ENCODE measurements at places on chromosomes 2 and 18. TPM values are rescaled to one million over a fixed set of nuclear protein-coding genes. Genes with fewer than 3 reads are reported as not detected.
A peak's percentile ranks its signal among the peaks of the same experiment; 100 is the strongest.

Gene TP53I3
- 74.1 TPM for total RNA-seq

DNA sequence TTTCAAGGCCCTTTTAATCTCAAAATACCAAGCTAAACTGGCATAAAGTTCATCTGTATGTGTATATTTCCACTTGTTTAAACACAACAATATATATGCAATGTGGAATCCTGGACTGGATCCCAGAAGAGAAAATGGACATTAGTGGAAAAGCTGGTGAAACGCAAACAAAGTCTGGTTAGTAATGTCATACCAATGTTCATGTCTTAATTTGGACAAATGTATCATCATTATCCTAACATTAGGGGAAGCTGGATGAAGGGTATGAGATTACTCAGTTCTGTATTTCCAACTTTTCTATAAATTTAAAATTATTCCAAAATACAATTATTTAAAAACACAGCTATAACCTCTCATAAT lies 3.8 kb downstream of the SP3 start:
- DNase-seq, result no peak

GRCh38 chr2:240402566-240403272 lies 32.7 kb upstream of the GPC1 start:
- DNase-seq, result no peak

- peak; percentile 88 for DNase-seq
Measured at GRCh38 chr2:200466425-200467418, 43.1 kb downstream of the KCTD18 start.

Gene PROC
- not detected for total RNA-seq

GRCh38 chr2:196409376-196409775 lies 230.1 kb upstream of the CCDC150 start:
- DNase-seq, result peak; percentile 30

Gene TCF23
- total RNA-seq, result not detected

Gene POTEI
- total RNA-seq, result not detected

GRCh38 chr18:61891894-61892293 lies 913 bp downstream of the RNF152 start:
- no peak for DNase-seq

Gene CELF4
- total RNA-seq, result not detected

DNA sequence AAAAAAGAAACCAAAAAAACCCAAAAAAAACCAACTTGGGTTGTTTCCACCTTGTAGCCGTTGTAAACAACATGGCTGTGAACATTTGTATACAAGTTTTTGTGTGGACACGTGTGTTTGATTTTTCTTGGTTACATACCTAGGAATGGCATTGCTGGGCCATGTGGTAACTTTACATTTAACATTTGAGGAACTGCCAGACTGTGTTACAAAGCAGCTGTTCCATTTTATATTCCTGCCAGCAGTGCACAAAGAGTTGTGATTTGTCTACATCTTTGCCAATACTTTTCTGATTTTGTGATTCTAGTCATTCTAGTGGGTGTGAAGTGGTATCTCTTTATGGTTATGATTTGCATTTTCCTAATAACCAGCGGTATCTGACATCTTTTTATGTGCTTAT lies 22.5 kb downstream of the LPIN1 start:
- DNase-seq, result no peak

GRCh38 chr2:28768952-28769351 lies 17.3 kb downstream of the PPP1CB start:
- no peak for DNase-seq

DNA sequence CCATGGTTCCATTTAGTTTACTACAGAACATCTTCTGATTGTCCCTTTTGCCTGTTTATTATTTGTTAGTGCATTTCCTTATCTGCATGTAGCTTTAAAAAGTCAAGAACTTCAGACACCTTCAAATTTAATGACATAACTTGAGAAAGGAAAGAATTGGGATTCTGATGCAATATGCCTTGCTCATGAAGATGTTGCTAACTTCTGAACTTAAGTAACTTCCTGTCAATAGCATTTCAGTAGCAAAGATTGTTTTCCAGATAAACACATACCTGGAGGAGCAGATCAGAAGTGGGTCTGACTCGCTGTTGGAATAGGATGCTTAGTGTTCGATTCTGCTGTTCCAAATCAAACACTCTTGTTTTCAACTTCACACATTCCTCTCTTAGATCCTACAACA lies 190.2 kb upstream of the LYPD1 start:
- DNase-seq, result peak; percentile 1

- peak; percentile 74 for DNase-seq
Measured at GRCh38 chr18:42053188-42053781, 98.3 kb downstream of the PIK3C3 start.

Gene CAPN13
- not detected for total RNA-seq

Gene APOB
- total RNA-seq, result not detected

Gene DUSP19
- 2.3 TPM for total RNA-seq

Gene IL37
- total RNA-seq, result not detected

DNA sequence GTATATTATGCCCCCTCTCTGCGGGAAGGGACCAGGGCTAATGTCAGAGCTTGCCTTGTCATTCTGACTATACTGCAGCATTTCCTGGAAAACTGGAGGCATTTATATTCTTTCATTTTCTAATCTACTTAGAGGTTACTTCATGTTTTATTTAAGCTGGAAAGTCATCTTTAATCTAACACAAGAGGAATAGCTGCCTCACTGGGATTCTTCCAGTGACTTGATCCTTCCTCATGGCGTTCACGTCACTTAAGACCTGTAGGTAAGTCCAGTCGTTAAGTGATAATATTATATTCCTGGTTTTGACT lies 727.6 kb upstream of the DDX18 start:
- DNase-seq, result no peak

GRCh38 chr2:117785740-117786139 lies 28.8 kb upstream of the DDX18 start:
- DNase-seq, result peak; percentile 65

Gene CPLX4
- total RNA-seq, result not detected

DNA sequence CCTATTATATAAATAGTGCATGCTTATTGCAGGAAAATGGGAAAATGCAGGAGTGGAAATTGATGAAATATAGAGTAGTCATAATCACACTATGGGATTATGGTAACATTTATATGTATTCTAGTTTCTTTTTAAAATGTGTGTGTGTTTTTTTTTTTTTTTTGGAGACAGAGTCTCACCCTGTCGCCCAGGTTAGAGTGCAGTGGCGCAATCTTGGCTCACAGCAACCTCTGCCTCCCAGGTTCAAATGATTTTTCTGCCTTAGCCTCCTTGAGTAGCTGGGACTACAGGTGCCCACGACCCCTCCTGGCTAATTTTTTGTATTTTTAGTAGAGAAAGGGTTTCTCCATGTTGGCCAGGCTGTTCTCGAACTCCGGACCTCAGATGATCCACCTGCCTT lies 47.0 kb downstream of the BIRC6 start:
- DNase-seq, result no peak

DNA sequence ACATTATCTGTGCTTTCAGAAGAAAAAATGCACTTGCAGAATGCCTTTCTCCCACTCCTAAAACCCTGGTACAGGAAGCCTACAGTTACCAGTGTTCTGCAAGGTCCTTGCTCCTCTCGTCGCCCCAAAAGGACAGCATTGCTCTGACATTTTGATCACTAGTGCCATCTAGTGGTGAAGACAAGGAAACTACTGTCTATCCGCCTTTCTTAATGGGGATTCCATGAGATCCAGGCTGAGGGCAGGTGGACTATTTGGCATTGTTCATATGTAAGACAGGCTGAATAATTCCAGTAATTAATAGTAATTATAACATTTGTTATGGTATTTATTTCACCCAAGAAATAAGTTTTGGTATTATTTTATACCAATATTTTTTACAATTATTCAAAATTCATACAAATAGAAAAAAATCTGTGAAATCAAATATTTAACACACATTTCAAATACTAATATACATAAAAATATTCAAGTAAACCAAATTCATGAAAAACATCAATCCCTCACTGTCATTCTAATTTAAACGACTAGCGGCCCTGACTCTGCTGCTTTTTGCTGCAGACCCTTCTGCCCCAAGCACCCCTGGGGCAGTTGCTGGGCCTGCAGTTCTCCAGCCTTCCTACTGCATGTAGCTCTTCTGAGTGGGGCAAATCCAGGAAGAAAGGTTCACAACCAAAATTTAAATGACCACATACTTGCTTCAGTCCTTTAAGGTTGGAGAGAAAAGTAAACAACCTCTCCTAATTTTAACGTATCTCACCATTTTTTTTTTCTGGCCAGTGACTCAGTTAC lies 19.0 kb downstream of the TPGS2 start:
- peak; percentile 83 for DNase-seq

Gene EIF2B4
- total RNA-seq, result 26.6 TPM

Gene CCL20
- not detected for total RNA-seq

Gene SERPINB11
- total RNA-seq, result not detected
